ENCODE measurements at places on chromosomes 12 and 14.

- DNase-seq = no peak
Measured at GRCh38 chr12:74415633-74416032, 122.0 kb upstream of the ATXN7L3B start.

DNA sequence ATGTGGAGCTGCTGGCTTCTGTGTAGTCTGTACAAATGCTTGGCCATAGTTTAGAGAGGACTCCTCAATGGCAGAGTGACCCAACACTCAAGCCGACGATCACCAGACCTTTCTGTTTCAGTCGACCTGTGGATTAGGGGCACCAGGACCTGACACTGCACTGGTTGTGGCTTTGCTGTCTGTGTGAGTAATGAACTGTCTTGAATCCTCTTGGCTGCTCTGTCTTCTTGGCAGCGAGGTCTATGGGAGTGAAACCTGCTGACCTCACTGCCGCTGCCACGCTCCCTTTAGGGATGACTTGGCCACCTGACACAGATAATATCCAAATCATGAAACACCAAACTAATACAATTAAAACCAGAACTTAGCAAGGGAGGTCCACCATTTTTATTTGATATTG, 83.5 kb upstream of the C14orf180 start:
- DNase-seq = no peak

- no peak for DNase-seq
Measured at GRCh38 chr12:107379852-107380567, 286.7 kb upstream of the CRY1 start.

DNA sequence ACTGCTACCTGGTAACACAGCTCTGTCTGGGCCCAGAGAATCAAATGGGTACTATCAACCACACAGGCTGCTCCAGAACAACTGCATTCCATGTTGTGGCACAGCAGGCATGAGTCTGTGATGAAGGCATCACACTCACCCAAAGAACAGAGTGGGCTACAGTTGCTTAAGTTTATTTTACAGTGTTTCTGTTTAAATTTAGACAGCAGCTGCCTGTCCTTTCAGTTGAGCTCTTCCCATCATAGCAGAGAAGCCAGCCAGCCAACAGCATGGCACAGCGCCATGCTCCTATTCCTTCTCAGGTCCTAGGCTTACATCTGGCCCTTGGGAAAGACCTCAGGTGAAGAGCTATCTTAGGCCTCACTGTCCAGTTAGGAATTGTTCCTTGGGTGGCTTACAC, 147.0 kb upstream of the FRMD6 start:
- DNase-seq = no peak

DNA sequence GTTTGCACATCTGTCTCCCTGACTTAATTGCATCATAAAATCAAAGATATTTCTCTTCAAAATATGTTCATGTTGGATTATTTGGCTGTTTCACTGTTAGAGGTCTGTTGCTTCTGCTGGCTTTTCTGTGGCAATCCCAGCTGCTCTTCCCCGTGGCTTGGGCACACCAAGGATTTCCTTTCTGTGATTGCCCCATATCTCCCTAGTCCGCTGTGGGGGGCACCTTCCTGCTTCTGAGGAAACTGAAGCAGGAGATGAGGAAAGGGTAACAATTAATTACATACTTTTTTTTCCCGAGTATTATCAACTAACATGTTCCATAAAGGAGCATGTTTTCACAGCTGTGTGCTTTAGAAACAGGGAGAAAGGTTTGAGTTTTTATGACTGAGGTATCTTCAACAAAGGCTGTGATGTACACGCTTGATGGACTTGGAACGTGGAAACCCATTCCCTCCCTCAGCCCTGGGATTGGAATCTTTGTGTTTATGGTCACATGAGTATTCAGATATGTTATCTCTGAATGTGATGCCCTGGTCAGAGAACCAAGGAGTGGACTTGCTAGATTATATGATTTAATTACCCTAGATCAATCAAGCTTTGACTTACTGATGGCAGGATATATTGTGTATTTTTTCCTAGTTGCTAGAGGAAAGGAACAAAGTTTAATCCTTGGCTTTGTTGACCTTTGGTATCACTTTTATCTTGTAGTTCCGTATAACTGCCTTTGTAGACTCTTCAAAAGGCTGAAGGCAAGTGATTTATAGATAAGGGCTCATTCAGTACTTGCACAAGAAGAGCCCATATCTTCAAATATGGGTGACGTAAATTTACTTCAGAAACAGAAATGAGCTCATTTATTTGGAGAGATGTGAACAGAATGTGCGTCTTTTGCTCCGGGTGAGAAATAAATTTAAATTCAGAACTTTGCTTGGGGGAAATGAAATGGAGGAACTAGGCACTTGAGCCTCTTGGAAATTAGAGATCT, 46.7 kb downstream of the BORCS5 start:
- no peak for DNase-seq

DNA sequence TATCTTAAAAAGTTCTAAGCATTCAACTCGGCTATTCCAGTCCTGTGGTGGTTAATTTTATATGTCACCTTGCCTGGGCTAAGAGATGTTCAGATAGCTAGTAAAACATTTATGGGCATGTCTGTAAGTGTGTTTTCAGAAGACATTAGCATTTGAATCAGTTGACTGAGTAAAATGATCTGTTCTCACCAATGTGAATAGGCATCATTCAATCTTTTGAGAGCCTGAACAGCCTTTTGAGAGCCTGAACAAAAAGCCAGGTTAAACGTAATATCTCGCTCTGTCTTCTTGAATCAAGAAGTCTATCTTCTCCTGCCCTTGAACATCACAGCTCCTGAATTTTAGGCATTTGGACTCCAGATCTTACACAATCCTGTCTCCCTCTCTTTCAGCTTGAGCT, 1266.1 kb downstream of the LRFN5 start:
- DNase-seq = no peak

- DNase-seq = no peak
Measured at GRCh38 chr12:50961708-50962107, 9.4 kb downstream of the HIGD1C start.

- no peak for DNase-seq
Measured at GRCh38 chr12:89427508-89428156, 75.3 kb upstream of the DUSP6 start.

DNA sequence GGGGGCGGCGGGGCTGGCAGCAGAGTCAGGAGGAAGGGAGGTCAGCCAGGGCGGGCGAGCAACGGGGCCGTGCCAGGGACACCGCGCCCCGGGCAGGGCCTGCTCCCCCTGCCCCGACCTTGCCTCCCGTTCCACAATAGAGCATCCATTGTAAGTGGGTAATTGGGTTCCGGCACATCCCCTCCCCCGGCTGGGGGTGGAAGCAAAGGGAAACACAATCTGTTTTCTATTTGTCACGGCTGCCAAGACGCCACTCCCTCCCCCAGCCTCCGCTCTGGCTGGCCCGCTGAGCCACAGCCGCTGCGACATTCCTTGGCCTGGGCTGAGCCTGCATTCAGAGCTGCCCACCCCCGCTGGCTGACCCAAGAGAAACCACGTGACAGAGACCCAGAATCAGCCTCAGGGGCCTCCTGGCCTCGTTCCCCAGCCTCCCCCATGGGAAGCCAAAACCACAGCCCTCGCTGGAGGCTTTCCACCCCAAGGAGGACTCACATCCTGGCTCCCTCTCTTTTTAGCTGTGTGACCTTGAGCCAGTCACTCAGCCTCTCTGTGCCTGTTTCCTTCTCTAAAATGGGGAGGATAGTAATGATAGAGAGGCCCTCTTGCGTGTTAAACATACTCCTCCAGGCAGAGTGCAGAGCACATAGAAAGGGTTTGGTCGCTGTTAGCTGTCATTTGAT, 117.6 kb downstream of the SCARB1 start:
- DNase-seq = peak; percentile 30

DNA sequence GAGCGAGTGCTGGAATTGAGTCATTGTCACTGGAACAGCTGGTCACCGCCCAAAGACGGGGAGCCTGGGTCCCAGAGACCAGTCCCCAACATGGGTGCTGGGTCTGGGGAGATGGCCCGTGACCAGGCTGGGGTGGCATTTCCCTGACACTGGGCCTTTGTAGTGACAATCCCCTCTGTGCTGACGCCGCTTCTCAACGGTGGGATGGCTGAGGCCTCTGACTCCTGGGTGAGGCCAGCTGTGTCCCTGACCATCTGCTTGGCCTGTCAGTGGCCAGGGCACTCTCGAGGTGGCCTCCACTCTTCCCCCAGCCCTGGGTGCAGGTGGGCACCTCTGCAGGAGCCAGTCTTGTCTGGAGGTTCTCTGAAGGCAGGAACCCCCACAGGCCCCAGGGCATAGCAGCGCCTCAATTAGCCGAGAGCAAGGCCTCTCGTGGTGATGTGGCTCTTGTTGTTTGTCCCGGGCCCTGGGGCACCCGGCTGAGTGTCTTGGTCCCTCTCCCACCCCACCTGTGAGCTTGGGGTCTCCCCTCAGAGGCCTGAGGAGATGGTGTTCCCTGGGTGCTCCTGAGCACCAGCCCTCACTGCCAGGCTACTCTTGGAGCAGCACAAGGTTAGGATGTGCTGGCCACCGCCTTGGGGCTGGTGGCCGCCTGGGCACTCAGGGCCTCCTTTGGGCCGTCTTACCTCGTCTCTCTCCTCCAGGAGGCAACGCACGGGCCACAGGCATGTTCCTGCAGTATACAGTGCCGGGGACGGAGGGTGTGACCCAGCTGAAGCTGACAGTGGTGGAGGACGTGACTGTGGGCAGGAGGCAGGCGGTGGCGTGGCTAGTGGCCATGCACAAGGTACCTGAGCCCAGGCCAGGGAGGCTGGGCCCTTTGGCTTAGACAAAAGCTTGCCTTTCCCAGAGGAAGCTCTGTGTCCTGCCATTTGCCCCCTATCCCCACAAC, 16.6 kb downstream of the ZFYVE21 start:
- DNase-seq = no peak

DNA sequence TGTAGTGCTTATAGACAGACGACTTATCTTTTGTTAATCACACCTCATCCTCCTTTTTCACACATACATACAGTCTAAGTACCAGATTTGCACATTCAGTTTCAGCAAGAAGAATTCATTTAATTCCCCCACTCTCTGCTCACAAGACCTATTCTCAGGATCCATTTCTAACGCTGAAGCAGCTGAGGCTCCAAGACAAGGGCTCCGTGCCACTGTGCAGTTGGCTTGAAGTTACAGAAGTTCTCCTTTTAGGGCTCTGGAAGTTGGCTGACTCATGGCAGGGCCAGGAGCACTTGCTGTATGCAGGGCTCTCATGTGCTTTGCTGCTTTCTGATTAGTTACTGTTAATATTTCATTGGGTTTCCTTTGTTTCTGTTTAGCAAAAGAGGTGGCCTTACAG, 1566.9 kb upstream of the TMEM132C start:
- no peak for DNase-seq

DNA sequence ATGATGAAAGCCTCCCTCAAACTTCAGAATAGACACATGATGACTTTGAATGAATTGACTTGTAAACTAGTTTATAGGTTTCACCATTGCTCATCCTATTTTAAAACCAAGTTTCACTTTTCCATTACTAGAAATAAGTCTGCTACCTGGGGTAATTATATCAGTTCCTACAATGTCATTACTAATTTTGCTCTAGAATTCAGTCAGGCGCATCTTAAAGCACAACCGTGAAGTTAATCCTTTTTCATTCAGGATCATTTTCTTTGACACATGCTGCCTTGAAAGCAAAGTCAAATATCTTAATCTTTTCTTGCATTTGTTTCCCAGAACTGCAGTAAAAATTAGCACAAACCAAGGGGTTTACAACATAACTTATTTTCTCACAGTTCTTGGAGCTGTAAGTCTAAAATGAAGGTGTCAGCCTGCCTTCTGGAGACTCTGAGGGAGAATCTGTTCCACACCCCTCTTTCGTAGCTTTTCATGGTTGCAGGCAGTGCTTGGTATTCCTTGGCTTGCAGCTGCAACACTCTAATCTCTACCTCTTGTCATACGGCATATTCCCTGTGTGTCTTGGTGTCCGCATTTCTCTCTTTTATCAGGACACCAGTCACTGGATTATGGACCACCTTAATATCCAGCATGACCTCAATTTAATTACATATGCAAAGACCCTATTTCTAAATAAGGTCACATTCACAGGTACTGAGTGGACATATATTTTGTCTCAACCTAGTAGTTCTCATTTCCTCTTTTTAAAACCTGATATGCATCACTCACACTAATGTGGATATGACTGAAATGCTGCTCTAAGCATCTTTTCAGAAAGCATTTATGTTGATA, 114.3 kb upstream of the PDZRN4 start:
- no peak for DNase-seq

DNA sequence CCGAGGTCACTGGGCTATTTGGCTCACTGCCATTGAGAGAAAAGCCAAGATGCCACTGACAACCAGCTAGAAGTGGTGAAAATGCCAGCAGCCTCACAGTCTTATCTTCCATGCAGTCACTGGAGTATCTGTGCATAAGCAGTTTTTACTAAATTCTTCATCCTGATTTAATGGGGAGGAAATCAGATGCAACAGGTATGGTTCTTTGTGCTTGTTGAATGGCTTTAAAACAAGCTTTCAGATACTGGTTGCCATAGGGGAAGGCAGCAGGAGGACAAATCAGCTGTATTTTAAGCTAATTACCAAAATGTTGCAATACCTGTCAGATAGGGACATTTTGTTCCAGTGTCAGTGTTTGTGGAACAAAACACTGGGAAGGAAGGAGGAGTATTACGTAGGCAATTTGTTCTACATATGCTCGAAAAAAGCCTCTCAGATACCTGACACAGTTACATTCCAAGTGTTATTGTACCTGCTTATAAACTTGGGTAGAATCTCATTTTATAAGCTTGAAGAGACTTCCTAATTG, 54.1 kb upstream of the ARHGAP5 start:
- DNase-seq = no peak

Measured in activated CD4-positive, alpha-beta T cell treated with anti-CD3 and anti-CD28 coated beads, Interleukin-2, amount 50 U/mL, for 48 hours (primary cell).